ENCODE measurements at places on chromosomes 16 and 17.

DNA sequence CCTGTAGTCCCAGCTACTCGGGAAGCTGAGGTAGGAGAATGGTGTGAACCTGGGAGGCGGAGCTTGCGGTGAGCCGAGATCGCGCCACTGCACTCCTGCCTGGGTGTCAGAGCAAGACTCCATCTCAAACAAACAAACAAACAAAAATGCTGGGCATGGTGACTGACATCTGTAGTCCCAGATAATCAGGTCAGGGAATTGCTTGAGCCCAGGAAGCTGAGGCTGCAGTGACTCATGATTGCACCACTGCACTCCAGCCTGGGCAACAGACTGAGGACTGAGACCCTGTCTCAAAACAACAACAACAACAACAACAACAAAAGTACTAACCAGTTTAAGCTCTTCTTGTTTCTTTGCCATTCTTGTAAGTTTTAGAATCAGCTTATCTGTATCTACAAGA is 383.0 kb upstream of the PMFBP1 start:
- DNase-seq = no peak

DNA sequence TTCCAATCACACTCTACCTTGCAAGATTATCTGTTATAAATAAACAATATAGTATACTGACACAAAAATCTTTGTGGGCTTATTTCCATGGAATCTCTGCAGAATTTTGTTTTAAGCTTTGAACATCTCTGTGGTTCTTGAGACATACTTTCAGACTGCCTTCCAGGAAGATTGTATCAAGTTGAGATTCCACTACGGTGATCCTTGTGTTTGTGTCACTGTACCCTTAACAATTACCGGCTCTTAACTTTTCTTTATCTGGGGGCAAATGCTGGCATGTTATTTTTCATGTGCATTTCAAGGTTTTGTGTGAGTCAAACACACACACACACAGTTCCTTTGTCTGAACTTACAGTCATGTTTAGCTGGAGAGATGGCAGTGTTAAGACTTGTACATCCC is 472.7 kb upstream of the HSBP1 start:
- no peak for DNase-seq

- peak; percentile 45 for DNase-seq
Measured at GRCh38 chr16:50273888-50274325, 7.6 kb downstream of the ADCY7 start.

DNA sequence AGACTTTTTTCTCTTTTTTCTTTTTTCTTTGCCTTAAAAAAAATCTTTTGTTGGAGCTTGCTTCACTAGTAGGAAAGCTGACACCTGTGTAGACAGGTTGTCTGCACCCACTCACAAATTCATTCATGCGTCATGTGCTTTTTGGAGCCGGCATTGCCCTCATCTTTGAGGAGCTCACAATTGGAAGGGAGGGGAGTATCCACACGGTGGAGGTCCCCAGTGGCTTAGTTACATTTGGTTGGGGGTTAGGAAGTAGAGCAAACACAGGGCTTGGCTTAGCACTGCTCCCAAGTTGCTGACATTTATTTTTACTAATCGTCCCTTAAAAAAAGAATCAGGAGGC is 18.7 kb upstream of the MEIOB start:
- no peak for DNase-seq

- DNase-seq = no peak
Measured at GRCh38 chr17:50583641-50584040, 23.1 kb downstream of the CACNA1G start.

DNA sequence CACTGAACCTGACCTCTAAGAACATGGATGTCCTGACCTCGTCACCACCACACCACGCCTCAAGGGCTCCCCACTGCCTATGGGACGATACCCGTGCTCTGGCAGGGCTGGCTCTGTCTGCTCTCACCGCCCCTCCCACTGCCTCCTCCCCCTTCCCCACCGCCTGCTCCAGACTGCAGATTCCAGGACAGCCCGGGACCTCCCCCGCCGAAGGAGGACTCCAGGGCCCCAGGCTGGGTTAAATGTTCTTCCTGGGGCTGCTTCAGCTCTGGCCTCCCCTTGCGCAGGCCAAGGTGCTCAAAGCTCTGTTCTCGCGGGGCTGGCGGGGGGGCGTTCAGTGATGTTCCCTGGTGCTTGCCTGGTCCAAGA is 3.1 kb downstream of the NPW start:
- no peak for DNase-seq

- peak; percentile 68 for DNase-seq
Measured at GRCh38 chr17:41962768-41963434, 3.7 kb upstream of the CNP start.

DNA sequence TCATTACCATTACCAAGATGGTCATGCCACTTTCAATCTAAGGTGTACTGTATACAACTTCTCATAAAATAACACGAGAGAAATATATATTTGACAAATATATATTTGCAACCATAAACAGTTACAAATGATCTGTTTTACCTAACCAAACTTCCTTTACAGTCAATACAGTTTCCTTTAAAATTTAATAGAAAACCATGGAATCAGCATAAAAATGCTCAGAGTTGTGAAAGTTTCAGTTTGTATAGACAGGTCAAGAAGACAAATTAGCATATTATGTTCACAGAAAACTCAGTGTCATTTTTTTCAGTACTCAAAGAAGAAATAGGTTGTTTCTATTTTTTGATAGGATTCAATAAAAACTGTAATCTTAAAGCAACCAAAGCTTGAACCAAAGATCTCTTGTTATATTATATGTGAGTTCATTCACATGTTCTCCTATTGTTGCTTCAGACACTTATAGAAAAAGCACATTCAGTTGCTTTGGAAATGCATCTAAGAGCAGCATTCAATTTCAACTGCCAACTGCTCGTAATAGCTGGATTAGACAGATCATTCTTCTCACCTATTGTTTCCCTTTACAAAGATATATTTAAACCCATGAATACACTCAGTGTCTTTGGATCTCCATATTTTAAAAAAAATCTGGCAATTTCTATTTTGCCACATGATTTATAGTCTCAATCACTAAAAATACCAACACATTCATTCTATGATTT is 15.1 kb downstream of the SSH2 start:
- no peak for DNase-seq

DNA sequence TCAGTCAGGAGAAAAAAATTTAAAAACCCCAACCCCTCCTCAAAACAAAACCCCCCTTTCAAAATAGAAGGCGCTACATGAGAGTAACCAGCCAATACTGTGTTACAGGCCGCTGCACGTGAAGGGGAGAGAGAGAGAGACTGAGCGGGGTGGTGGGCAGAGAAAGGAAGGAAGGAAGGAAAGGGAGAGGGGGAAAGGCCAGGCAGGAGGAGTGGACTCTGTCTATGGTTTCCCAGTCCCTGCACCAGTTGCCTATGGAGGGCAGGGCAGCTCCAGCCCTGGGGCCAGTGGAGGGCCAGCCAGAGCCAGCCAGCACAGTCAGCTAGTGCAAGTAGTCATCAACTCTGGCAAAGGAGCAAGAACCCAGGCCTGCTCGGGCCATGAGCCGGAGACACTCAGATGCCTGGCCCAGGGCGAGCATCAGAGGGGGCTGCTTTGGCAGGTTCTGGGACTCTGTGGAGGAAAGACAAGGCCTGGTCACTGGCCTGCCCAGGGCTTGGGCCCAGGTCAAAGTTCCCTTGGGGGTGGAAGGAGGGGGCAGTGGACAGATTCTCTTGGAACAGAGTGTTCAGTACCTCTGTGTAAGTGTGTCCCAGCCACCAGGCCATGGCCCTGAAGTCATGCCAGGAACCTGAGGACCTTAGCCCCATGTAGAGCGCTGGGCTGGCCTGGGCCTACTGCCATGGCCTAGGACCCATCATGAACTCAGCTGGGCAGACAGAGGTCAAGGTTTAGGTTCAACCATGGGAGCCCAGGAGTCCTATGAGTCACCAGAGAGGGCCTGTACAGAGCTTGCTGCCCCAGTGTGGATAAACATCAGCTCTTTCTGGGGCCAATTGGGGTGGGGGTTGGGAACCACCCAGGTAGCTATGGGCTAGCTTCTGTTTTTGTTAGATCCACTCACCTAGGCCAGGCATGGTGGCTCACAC is 7.3 kb upstream of the GFOD2 start:
- DNase-seq = no peak

GRCh38 chr16:89155184-89155679 is 16.3 kb upstream of the CDH15 start:
- DNase-seq = no peak

GRCh38 chr16:28923652-28924398 is 1.2 kb downstream of the RABEP2 start:
- peak; percentile 13 for DNase-seq

- DNase-seq = no peak
Measured at GRCh38 chr16:55240888-55241287, 83.1 kb upstream of the IRX6 start.

DNA sequence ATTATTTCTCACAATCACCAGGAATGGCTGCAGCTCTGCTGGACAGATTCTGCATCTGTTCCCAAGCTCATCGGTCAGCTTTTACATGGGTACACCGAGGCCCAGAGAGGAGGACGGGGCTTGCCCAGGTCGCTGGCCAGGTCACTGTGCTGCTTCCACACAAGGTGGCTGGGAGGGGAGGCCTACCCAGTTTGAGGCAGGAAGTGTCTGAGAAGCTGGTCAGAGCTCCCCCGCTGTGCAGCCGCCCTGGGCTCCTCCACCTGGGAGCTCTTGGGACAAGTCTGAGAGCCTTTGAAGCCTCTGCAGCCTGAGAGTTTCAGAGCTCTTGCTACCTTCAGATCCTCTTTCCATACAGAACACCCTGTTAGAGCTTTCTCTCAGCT is 143.3 kb downstream of the CLEC16A start:
- DNase-seq = no peak

- peak; percentile 93 for DNase-seq
Measured at GRCh38 chr17:43546319-43547188, at the start of gene ETV4. Gene ETV4, minus strand, starts transcription at chr17:43546340. Its CDS starts 723 bp downstream, at chr17:43545617.

DNA sequence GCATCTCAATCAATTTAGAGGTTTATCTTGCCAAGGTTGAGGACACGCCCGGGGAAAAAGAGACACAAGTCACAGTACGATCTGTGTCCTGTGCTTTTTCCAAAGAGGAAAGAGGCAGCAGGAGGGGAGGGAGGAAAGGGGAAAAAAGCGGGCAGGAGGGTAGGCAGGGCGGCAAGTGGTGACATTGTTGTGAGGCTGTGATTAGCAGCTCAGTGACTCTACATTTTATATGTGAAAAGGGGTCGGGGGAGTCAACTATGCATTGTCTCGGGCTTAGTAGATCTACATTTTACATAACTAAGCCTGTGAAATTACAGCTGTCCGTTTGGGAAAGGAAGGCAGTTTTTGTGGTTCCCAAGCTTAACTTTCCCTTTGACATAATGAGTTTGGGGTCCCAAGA is 22.2 kb upstream of the RIPOR1 start:
- DNase-seq = no peak
